ENCODE measurements at places on chromosomes 7 and 10.

DNA sequence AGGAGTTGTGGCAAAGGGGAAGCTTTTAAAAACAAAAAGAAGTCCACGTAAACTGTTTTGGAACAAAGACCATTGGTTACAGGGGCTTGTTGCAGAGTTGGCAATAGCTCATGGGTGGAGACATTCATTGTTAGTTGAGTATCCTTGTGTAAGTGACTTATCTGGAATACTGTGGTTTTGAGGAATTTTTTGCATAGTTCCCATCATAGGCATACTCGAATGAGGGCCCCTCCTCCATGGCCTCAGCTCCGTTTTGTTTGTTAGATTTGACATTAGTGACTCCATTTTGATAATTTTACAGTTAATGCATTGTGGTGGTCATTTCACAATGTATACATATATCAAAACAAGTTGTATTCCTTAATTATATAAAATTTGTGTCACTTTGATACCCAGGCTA is 12.8 kb upstream of the SMKR1 start:
- no peak for DNase-seq

DNA sequence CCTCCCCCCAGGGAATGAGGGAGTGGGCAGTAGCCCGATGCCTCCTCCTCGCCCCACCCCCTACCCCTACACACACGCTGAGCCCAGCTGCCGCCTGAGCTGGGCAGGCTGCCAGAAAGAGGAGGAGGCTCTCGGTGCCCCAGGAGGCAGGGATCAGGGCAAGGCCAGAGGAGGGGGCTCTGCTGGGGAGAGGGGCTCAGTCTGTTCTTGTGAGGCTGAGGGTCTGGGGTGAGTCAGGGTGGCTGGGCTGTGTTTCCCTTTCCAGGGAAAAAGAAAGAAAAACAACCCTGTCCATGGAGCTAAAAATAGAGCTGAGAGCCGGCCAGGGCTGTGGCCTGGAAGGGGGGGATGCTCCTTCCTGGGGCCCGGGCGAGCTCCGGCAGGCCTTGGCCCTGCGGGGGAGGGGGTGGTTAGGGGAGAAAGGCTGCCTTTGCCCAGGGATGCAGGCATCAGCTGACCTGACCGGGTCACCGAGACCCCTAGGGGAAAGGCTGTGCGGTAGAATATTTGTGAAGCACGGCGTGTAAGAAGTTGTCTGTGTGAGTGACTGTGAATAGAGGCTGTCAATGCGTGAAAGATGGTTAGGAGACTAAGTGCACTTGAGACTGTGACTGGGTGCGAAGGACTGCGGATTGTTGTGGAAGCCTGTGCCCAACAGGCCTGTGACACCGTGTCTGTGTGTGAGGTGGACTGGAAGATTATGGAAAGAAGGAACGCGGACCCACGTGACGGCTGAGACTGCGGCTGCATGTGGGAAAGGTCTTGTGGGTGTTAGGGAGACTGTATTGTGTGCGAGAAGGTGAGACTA is 1.2 kb upstream of the LZTS2 start:
- DNase-seq, result peak; percentile 78

DNA sequence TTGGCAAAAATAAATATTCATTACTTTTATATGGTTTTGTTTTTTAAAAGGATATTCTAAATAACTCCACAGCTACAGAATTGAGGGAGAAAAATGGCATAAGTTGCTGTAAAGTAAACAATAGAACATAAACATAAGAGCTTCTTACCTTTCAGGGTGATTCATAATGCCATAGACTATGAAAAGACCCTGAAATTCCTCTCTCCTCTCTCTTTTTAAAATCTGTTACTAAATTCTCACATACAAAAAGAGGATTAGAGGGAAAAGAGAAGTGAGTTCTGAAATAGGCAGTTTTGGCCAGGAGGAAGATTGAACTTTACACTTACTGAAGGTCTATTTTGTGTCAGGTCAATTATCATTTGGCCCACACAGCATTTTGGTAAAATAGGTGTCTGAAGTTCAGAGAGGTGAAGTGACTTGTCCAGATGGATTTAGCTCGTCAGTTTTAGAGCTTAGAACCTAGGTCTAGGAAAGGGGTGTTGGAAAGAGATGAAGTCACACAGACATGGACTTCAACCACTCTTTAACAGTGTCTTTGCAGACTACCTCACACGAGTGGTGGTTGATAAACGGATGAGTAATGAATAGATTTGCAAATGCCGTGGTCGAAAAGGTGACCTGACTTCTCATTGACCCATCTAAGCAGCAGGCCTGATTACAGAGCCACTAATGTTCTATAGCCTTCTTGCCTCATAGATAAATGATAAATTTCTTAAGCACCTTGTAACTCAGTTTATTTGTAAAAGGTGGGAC is 190.6 kb upstream of the CCDC6 start:
- no peak for DNase-seq

DNA sequence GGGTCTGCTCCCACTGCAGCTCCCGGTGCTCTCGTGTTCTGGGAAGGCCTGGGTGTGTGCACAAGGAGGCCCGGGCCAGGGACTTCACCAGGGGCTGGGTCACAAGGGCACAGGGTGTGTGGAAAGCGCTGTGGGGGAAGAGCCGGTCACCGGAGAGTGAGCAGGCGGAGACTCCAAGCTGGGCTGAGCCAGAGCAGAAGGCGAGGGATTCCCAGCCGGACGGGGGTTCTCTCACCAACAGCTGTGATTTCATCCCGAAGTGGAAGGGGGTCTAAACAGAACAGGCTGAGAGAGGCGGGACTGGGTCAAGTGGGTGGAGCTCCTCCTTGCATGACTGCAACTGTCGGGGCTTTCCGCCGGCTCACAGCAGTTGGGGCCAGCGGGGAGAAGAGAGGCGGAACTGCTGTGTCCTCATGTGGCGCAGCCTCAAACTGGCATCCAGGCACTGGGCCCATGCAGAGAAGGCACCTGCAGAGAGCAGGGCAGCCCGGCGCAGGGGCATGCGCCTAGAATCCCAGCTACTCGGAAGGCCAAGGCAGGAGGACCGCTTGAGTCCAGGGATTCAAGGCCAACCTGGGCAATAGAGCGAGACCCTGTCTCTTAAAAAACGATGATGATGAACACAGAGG is 7.6 kb upstream of the ORAI2 start:
- DNase-seq, result no peak

DNA sequence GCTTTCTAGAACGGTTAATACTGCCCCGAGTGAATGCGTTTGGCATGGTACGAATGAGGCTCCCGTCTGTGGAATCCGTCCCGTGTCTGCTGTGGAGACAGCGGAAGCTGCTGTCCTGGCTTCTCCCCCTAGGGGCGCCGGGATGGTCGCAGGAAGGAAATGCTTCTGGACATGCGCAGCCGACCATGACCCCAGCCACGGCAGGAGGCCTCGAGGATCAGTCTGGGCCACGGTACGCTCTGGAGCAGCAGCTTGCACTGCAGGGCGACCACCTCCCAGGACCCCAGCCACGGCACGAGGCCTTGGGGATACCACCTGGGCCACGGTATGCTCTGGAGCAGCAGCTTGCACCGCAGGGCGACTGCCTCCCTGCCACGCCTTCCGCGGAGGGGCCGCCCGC is 107.9 kb downstream of the CYTH3 start:
- no peak for DNase-seq

GRCh38 chr10:132374176-132374575 is 22.8 kb upstream of the PWWP2B start:
- DNase-seq, result no peak

GRCh38 chr7:100825751-100826513 is 1.4 kb downstream of the EPHB4 start:
- DNase-seq, result no peak

GRCh38 chr10:132308587-132309470 is 1.1 kb upstream of the STK32C start:
- no peak for DNase-seq

GRCh38 chr10:52658112-52658511 is 114.5 kb downstream of the MBL2 start:
- no peak for DNase-seq

DNA sequence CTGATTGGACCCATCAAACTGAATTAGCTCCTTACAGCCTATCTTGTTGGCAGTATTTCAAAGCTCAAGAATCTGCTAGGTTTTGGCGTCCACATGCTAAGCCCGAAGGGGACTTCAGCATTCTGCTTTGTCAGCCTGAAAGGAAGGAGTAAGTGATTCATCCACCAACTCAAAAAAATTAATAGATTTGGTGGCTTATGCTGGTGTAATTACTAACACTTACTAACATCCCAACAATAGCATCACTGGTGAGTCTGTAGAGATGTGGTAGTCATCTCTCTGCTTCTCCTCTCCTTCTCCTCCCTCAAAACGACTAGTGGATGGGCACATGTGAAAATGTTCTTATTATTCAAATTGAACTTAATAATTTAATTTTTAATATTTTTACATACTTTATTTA is 53.8 kb upstream of the EGR2 start:
- DNase-seq, result no peak

DNA sequence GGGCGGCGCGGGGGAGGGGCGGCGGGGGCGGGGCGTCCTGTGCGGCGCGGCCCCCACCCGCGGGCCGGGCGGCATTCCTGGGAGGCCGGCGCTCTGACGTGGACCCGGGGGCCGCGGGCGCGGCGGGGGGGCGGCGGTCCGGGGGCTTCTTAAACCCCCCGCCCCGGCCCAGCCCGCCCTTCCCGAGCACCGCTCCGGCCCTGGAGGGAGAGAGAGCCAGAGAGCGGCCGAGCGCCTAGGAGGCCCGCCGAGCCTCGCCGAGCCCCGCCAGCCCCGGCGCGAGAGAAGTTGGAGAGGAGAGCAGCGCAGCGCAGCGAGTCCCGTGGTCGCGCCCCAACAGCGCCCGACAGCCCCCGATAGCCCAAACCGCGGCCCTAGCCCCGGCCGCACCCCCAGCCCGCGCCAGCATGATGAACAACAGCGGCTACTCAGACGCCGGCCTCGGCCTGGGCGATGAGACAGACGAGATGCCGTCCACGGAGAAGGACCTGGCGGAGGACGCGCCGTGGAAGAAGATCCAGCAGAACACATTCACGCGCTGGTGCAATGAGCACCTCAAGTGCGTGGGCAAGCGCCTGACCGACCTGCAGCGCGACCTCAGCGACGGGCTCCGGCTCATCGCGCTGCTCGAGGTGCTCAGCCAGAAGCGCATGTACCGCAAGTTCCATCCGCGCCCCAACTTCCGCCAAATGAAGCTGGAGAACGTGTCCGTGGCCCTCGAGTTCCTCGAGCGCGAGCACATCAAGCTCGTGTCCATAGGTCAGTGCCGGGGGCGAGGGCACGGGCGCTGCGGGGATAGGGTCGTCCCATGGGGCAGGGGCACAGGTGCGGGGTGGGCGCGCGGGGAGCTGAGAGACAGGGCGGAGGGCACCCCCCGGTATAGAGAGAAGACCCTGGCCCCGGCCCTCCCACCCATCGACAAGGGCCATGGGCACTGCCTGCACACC is at the start of gene FLNC:
Gene FLNC, plus strand, starts transcription at position 176 of the 947 bp plus-strand sequence. Its CDS starts 232 bp downstream, at position 408.
- DNase-seq, result no peak

- no peak for DNase-seq
Measured at GRCh38 chr10:119413471-119414080, 128.9 kb downstream of the RGS10 start.

- DNase-seq, result no peak
Measured at GRCh38 chr7:85342781-85343180, 155.9 kb upstream of the SEMA3D start.

- no peak for DNase-seq
Measured at GRCh38 chr10:48836605-48837004, 103.0 kb downstream of the LRRC18 start.

DNA sequence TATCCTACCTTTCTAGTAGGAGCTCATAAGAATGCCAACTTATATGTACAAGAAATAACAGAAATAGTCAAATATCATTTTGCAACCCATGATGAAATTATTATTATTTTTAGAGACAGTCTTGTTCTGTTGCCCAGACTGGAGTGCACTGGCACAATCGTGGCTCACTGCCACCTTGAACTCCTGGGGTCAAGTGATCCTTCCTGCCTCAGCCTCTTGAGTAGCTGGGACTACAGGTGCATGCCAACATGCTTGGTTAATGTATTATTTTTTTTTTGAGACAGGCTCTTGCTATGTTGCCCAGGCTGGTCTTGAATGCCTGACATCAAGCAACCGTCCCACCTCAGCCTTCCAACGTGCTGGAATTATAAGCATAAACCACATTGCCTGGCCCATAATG is 44.8 kb downstream of the TNPO3 start:
- peak; percentile 8 for DNase-seq

GRCh38 chr7:95066737-95067530 is 159.5 kb downstream of the PPP1R9A start:
- no peak for DNase-seq

DNA sequence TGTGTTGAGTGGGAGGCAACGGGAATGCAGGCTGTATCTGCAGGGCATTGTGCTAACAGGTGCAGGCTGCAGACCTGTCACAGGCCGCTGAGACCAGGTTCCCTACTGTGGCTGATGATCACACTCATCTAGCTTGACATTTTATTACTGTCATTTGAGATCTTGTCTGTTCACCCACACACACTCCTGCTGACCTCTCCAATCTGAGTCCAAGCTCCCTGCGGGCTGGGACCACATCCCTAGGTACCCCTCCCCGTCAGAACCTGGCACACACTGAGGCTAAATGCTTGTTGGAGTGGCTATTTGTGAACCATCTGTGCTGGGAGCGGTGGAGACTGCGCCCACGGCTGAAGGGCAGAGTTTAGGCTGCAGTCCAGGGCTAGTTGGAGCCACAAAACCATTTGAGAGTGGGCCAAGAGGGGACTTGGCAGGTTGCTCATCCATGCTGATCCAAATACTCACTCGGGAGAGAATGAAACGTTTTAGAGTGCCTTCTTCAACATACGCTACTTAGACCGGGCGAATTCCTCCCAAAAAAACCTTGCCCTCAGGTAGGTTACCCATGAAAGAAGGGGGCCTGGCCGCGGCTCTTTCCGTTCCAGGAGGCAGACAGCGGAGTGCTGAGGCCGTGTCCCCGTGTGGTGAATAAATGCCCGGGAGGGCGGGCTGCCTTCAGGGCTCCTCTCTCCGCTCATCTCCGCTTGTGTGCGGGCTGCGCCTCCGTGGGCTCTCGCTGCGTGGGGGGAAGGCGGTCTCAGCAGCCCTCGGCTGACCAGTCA is 164.4 kb downstream of the RGS10 start:
- peak; percentile 55 for DNase-seq

DNA sequence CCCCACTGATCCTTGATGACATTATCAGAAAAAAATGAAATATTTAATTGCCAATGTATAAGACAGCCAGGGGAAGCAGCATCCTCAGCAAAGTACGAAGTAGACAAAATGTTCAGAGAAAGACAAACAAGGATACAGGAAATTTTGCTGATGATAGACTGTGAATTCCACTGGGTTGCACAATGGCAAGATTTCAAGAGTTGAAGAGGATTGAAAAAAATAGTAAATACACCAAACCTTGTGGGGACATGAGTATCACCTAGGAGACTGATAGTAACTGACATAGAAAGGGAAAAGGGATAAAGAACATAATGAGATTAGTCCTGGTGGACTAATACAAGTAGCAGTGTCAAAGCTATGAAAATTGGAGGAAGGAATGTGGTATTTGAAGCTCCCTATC is 16.5 kb downstream of the CNOT4 start:
- no peak for DNase-seq

GRCh38 chr7:930975-931758 is 23.3 kb downstream of the ADAP1 start:
- DNase-seq, result no peak

DNA sequence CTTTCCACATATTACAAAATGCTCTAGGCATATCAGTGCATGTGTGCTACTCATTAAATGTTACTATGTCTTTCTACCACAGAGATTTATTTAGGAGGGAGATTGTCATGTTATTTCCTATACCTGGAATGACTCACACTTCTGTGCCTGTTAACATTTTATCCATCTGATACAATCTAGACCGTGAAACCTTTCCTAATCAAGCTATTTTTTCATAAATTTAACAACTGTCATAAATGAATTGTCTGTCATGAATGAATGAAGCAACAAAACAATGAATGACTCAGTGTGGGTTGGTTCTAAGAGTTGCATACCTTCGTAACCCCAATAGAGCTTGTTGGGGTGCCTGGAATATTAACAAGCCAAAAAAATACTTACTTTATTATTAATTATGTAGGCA is 554.3 kb downstream of the GRM8 start:
- no peak for DNase-seq

Data from NCI-H2029 (cell line).